ENCODE measurements at places on chromosomes 3 and 15.

- no peak for DNase-seq
These were observed 9.6 kb downstream of the GALK2 start for GRCh38 chr15:49179433-49180190.

GRCh38 chr3:39202094-39202493 lies 9.7 kb upstream of the XIRP1 start:
- DNase-seq: no peak

- no peak for DNase-seq
These were observed 409.4 kb upstream of the FRG2C start for GRCh38 chr3:75254685-75255084.

GRCh38 chr15:23897531-23897930 lies 210.4 kb upstream of the NDN start:
- DNase-seq: no peak

- peak; percentile 41 for DNase-seq
These were observed 171.1 kb upstream of the STT3B start for GRCh38 chr3:31361371-31362273.

GRCh38 chr3:49802719-49803464 lies at the start of gene INKA1:
Gene INKA1 (plus strand): TSS chr3:49803261. CDS start chr3:49803393, 132 bp downstream.
- peak; percentile 82 for DNase-seq

DNA sequence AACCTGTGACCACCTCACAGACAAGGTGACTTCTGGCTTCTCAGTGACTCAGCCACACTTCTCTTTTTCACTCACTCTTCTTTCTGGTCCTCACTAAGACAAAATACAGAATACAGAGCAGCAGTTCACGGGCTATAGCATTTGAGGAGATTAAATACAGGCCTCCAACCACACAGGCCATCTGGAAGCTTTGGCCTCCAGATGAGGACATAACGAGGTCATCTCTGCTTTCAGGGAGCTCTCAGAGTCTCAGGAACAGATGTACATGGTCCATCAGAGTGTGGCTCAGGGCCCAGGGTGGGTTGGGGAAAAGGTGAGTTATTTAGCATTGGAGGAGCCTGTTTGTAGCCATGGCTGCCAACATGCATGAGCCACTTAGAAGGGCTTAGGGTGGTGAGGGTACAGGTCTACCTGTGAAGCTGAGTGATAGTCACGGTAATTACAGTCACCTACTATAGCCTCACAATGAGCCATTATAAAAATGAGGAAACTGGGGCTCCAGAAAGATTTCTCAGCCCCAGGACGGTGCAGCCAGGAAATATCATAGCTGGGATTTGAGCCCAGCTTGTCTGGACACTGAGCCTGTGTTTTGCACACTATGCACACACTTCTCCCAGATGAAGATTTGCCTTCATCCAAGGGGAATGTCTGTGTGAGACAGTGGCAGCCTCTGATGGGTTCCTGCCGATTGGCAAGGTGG lies 159.8 kb upstream of the CTDSPL start:
- DNase-seq: no peak

DNA sequence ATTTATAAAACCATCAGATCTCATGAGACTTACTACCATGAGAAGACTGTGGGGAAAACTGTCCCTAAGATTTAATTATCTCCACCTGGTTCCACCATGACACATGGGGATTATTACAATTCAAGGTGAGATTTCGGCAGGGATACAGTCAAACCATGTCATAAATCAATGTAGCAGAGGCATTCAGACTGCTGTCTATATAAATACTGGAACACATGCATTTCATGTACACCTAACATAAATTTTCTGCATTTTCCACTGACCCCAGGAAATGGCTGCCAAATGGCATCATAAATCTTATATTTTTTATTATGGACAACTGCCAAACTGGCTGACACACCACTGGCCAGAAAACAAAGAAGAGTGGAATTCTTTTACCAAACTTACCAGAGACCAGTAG lies 755.1 kb upstream of the EPHA6 start:
- DNase-seq: no peak

DNA sequence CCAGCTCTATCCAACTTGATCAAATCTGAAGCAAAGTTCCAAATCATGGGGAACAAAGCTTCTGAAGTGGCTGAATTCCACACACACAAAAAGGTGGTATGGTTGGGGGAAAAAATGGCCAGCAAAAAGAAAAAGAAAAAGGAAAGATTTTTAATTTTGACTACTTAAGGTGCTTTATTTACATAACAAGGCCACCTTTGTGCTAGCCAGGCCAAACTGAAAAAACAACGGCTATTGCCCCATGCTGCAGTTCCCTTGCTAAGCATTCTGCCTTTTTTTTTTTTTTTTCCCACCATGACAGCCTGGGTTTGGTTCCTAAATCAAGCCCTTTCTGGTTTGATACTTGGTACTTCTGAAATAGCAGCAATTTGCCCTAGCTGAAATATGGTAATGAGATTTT lies 66.5 kb upstream of the DAZL start:
- no peak for DNase-seq

DNA sequence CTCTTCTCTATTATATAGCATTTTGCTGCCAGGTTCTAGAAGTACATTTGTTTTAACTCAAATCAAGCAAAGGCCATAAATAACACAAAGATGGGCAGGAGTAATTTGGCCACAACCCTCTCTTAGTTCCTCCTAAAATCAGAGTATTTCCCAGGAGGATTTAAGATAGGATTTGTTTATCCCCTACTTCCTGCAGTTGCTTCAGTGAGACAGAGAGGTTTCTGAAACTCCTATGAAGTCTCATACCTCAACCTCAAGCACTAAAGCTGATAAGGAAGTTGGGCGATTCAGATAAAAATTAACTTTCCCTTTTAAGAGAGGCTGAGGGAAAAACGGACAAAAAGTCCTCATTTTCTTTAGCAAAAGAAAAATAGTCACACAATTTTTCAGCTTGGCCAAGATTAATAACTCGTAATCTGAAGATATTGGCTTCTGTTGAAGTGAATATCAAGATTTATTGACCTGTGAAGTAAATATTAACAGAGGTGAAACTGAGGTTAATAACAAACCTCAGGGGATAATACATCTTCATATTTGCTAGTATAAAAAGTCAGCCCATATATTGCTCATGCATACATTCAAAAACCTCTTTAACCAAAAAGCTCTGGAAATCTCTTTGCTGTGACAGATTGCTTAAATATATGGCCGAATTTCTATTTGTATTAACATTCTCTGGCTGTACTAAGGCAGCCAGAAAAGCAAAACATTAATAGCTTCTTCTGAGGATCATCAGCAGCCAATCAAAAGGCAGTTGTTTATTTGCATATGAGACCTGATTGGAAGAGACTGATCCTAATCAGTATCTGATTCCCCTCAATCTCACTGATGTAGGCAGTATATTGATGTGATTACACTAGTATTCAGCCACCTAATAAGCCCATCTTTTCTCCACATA lies 90.6 kb upstream of the GADL1 start:
- DNase-seq: no peak

- DNase-seq: no peak
These were observed 28.8 kb upstream of the PLSCR2 start for GRCh38 chr3:146498002-146498736.

- no peak for DNase-seq
These were observed 10.0 kb downstream of the KLHDC8B start for GRCh38 chr3:49181351-49181750.

DNA sequence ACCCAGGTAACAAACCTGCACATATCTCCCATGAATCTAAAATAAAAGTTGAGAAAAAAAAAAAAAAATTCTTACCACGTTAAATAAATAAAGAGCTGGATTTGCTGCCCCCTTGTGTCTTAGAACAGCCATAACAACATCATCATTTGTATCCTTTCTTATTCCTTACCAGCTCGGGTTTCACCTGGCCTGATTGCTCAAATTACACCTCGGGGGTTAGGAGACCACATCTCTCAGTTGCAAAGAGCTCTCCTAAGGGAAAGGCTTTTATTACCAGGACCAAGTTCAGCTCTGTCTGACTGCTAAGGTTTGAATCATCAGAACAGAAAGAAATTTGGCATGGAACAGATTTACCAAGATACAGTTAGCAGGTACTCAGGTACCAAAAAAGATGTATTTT lies 25.8 kb upstream of the RPL39L start:
- peak; percentile 34 for DNase-seq

GRCh38 chr3:194632809-194633348 lies 340 bp downstream of the TMEM44 start:
- peak; percentile 24 for DNase-seq

GRCh38 chr15:76776969-76777368 lies 128.2 kb downstream of the SCAPER start:
- DNase-seq: no peak

GRCh38 chr3:46090161-46090591 lies 62.9 kb upstream of the XCR1 start:
- no peak for DNase-seq

DNA sequence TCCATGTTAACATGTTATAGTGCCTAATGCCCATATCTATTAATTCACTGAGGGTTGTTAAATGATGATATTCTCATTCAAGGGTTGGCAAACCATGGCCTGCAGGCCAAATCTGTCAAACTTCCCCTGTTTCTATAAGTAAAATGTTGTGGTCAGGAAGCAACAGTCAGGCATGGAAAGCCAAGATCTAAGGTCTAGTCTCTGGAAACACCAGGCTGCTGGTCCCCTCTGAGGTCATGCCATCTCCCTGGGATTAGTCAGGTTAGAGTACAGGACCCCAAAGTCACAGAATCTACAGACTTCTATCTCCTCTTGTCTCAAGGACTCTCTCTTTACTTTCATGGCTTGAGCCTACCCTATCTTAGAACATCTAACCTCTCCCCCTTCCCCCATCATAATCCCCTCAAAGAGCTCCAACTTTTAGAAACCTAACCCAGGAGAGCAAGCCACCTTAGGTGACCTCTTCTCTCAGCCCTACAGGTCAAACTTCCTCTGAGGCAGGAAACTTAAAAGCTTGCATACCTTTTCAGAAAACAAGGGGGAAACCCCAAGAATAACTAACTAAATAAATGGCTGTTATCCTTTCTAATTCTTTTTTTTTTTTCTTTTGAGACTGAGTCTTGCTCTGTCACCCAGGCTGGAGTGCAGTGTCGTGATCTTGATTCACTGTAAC lies 15.3 kb upstream of the HERC1 start:
- DNase-seq: no peak

DNA sequence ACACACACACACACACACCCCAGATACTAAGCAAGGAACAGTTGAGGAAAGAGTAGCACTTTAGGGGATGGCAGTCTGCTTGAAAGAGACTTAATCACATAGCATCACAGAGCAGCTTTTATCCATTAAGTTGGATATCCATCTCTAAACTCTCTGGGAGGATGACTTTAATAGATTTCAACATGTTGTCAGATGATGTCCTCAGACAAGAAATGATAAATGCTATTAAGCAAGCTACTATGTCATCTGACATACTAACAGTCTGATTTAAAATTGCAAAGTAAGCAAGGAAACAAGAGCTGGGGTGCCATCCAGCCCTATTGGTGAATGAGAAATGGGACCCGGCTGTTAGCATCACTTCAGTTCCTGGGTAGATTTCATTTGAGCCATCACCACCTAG lies 136.9 kb downstream of the PLCL2 start:
- no peak for DNase-seq

DNA sequence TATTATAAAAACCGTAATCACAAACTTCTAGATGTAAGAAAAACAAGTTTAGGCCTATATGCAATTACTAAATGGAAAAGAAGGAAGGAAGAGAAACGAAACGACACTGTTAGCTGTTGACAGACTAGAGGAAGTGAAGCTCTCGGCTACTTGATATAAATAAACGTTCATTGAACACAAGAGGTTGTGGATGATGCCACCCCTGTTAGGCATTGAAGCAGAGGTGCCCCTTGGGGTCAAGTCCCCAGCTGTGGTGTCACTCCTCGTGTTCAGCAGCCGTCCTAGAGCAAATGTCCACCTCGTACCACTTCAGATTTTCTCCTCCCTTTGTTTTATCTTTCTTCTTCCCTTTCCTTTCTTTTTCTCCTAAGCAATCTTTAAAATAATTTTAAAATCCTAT lies 146.5 kb upstream of the UBE2E1 start:
- DNase-seq: no peak

- DNase-seq: no peak
These were observed 185.9 kb downstream of the RSRC1 start for GRCh38 chr3:158295771-158296170.

GRCh38 chr3:134685929-134686802 lies 35.3 kb upstream of the KY start:
- DNase-seq: no peak

GRCh38 chr3:180594631-180595558 lies 7.1 kb upstream of the TTC14 start:
- DNase-seq: no peak

DNA sequence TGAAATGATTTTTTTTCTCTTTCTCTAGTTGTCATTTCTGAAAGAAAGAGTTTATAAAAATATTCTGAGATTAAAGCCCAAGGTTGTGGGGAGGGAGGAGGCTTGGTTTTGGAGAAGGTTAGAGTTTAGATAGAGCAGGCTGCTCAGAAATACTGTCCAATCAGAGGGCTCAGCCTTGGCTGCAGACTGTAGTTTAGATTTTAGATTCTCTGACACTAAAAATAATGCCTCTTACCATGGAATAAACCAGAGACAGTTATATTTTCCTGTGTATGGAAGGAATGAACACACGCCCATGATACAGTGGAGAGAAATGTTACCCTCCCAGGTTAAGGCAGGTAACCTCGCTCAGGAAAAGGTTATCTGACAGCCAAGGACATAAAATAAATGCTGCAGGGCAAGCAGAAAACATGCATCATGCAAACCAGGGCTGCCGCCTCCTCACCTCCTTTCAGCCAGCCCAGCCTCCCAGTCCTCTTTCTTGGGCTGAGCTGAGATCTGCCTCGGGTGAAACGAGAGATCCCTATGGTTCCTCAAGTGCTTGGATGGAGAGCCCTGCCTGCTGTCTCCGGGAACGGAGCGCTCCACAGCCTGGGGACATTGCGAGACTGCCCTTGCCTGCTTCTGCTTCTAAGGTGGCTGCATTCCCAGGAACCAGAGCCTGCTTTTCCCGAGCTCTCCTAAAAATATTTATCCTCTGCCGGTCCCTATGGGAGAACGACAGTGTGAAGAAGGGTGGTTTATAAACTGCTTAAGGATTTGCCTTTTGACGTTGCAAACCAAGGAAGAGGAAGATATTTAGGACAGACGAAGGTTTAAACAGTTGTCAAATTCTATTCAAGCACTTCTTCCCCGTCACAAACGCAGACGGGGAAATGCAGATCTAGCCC lies 848 bp downstream of the NCEH1 start:
- DNase-seq: peak; percentile 30

DNA sequence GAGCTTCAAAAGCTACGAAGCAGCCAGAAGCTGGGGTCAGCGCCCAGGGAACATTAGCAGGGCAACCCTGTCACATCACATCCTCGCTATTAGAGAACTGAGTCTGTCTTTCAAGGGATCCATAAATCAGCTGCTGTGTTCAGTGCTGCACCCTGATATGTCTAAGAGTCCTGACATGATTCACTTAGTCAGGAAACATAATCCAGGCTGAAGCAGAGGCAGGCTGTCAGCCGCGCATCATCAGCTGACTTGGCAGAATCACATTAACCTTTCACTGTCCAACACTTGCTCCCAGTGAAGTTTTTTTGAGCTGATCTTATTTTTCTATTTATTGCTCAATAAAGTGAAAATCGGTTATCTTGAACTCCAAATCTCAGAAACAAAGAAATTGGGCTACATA lies 23.5 kb downstream of the MYH15 start:
- DNase-seq: no peak

- no peak for DNase-seq
These were observed 128.0 kb downstream of the BBX start for GRCh38 chr3:107650788-107651187.
